ENCODE measurements at places on chromosomes 11 and 22. TPM values are rescaled to one million over a fixed set of nuclear protein-coding genes. Genes with fewer than 3 reads are reported as not detected.

TBX10 gene
- total RNA-seq, result not detected

DDTL gene
- total RNA-seq, result 3.4 TPM

DNAJB7 gene
- not detected for total RNA-seq

OR52H1 gene
- not detected for total RNA-seq

GAL gene
- total RNA-seq, result 83.1 TPM

BTG4 gene
- not detected for total RNA-seq

LZTR1 gene
- 56.5 TPM for total RNA-seq

CCDC34 gene
- total RNA-seq, result 18.7 TPM

OR52E4 gene
- not detected for total RNA-seq

RAB3IL1 gene
- total RNA-seq, result 18.1 TPM

SLC25A45 gene
- 3.9 TPM for total RNA-seq

OR56A1 gene
- total RNA-seq, result not detected

PACS1 gene
- total RNA-seq, result 41.1 TPM

ARHGEF17 gene
- 18.2 TPM for total RNA-seq

C1QTNF6 gene
- total RNA-seq, result 15.2 TPM

MLC1 gene
- not detected for total RNA-seq

ALKBH8 gene
- 11.6 TPM for total RNA-seq
